ENCODE measurements at places on chromosomes 7 and 10.

- no peak for DNase-seq
These were observed 2.5 kb upstream of the UPK3B start for GRCh38 chr7:76507723-76508406.

DNA sequence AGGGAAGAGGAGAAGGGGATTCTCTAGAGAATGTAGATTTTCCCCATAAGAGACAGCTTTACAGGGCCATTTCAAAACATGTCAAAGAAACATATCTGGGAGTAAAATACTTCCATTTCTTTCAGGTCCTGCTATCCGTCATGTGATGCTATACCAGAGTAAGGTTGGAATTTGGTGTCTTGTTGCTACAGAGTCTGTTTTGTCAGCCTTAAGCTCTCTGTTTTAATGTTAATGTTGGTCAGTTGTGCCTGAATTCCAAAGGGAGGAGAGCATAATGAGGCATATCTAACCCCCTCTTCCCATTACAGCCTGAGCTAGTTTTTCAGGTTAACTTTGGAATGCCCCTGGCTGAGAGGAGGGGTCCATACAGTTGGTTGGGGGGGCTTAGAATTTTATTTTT lies 94.7 kb upstream of the CCDC71L start:
- no peak for DNase-seq

DNA sequence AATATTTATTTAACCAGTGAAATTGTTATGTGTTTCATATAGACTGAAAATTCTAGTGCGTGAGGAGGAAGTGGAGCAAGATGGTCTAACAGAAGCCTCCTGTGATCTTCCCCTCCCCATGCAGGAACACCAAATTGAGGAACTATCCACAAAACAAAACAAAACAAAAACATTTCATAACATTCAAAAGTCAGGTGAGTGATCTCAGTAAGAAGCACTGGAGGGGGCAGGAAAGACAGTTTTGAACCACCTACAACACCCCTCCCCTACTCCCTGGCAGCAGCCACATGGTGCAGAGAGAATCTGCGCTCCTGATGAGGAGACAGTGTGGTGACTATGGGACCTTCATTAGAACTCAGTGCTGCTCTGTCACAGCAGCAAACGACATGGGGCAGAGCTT lies 221.9 kb upstream of the SEMA3C start:
- DNase-seq = no peak

DNA sequence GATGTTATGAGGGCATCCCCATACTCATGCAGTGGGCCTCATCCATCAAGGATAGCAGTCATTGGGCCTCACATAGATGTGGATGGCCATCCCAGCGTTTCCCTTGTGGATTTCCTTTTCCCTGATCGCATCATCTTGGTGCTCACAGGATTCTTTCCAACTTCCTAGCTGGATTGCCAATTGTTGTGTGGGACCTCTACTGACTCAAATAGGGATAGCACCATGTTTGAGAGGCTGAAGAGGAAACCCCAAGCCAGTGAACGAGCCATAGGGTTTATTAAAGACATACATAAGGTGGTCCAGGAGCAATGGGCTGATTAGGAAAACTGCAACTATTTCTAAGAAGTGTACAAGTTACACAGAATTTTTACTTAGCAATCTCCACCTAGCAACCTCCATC lies 21.8 kb downstream of the ASZ1 start:
- DNase-seq = no peak

GRCh38 chr7:7446616-7447015 lies 89.1 kb downstream of the COL28A1 start:
- no peak for DNase-seq

DNA sequence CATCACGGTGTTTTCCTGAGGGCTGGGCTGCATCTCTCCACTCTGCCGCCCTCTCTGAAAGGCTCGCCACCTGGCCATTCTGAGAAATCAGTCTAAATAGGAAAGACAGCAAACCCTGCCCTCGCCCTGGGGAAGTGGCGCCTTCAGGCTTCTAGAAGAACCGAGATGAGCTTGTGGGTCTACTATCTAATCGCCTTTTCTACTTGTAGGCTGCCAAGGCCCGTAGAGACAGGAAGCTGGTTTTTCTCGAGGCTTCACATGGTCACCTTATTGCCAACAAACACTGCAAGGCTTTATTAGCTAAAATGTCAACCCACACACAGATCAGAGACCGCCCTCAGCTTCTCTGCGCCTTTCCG lies 21.4 kb downstream of the LAT2 start:
- DNase-seq = no peak

- no peak for DNase-seq
These were observed 93.2 kb upstream of the KIF5B start for GRCh38 chr10:32149252-32149955.
